ENCODE measurements at places on chromosomes 5 and 9. TPM values are rescaled to one million over a fixed set of nuclear protein-coding genes. Genes with fewer than 3 reads are reported as not detected.

DNA sequence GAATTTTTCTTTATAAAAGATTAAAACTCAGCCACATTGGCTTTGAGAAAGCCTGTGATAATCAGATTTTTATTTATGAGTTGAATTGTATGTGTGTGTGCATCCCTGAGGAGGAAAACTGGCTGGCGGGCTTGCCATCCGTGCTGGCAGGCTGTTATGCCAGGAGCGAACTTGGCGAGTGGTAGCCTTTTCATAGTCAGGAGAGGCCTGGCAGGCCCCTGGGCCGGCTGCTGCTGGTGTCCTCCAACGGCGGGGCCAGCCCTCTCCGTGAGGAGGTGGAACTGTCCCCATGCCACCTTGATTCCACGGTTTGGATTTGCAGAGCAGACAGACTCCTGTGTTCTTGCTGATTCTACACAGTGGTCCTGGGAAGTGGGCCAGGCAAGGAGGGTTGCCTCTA, 43.3 kb downstream of the ZNF618 start:
- H3K27me3 ChIP-seq, result no peaks in the 10 kb centered on the region
- no peaks in the 10 kb centered on the region for H3K36me3 ChIP-seq
- no peak for DNase-seq
- no peak overlapping the region for H3K4me3 ChIP-seq
- H3K27ac ChIP-seq, result no peak overlapping the region

DNA sequence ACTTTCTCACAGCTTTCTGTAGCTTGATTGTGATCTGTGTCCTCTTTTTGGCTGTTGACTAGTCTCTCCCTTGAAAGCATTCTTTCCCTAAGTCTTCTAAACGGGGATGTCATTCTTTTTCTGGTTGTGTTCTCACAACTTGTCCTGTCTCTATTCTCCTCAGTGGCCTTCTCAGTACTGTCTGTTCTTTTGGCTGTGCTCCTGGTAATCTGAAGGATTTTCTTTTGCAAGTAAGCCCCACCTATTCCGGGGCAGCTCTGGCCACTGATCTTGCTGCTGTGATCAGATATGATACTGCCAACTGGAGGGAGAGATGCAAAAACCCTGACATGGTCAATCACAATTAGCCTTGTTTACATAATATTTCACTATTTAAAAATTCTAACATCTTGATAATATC, 172.2 kb downstream of the CDC42SE2 start:
- no peak for DNase-seq
- no peak overlapping the region for H3K4me3 ChIP-seq
- no peaks in the 10 kb centered on the region for H3K27me3 ChIP-seq
- peaks cover 34% of the 10 kb centered on the region for H3K36me3 ChIP-seq
- H3K4me1 ChIP-seq, result no peaks in the 10 kb centered on the region

GRCh38 chr5:79806741-79807140, 117.1 kb downstream of the CMYA5 start:
- no peak overlapping the region for H3K27ac ChIP-seq
- H3K4me1 ChIP-seq, result no peaks in the 10 kb centered on the region
- DNase-seq, result no peak
- no peak overlapping the region for H3K4me3 ChIP-seq
- H3K36me3 ChIP-seq, result no peaks in the 10 kb centered on the region
- no peaks in the 10 kb centered on the region for H3K27me3 ChIP-seq

GRCh38 chr5:36252722-36253365, 11.1 kb upstream of the NADK2 start:
- no peak overlapping the region for H3K27ac ChIP-seq
- H3K27me3 ChIP-seq, result no peaks in the 10 kb centered on the region
- no peaks in the 10 kb centered on the region for H3K36me3 ChIP-seq
- peak; percentile 77 for DNase-seq
- H3K4me1 ChIP-seq, result no peaks in the 10 kb centered on the region

DNA sequence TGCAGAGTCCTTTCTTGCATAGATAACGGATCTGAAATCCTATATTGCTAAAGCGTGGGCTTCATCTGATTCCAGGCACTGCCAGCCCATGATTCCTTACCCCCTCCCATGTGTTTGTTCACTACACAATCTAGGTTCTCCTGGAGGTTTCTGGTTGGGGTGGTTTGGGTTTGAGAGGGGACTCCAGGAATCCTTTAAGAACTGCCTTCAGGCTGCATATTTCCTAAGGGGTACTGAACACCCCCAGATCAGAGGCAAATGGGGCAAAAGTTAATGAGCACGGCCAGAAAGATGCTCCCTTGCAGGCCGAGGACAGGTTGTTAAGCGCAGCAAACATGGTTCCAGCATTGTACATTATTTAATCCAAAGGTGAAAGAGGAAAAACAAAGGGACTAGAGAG, 9.9 kb downstream of the NR2F1 start:
- no peak for DNase-seq
- H3K4me1 ChIP-seq, result peaks cover 49% of the 10 kb centered on the region
- H3K27ac ChIP-seq, result peak overlapping the region; percentile 0
- no peaks in the 10 kb centered on the region for H3K27me3 ChIP-seq

DNA sequence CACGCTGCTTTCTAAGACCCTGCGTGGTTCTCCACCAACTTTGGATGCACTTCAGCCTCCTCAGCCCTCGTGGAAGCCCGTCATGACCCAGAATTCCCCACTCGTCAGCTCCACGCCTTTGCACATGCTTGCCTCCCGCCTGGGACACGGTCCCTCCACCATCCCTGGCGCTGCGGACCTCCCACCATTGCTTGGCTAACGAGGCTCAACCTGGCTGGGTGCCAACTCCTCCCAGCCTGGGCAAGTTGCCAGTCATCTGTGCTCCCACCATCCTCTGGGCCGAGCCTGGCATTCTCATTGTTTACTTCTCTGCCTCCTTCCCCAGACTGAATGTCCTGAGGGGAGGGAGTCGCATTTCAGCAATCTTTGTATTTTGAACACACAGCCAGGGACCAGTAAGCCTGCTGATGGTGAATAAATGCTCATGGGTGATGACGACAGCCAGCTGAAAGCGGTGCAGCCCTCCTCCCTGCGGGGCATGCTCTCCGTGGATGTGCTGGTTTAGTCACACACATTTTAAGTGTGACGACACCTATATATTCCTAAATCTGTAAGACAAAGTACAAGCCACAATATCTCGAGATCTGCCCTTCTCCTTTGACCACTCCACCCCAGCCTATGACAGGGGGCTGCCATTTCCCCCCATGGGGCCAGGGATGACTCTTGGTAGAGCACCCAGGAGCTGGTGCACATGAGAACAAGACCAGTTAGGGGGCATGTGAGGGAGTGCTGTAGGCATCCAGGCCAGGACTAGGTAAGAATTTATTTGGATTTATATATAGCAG, 37.6 kb downstream of the ANKRD33B start:
- no peaks in the 10 kb centered on the region for H3K36me3 ChIP-seq
- peak overlapping the region; percentile 30 for H3K4me3 ChIP-seq
- peaks cover 27% of the 10 kb centered on the region for H3K4me1 ChIP-seq
- peak; percentile 87 for DNase-seq

DNA sequence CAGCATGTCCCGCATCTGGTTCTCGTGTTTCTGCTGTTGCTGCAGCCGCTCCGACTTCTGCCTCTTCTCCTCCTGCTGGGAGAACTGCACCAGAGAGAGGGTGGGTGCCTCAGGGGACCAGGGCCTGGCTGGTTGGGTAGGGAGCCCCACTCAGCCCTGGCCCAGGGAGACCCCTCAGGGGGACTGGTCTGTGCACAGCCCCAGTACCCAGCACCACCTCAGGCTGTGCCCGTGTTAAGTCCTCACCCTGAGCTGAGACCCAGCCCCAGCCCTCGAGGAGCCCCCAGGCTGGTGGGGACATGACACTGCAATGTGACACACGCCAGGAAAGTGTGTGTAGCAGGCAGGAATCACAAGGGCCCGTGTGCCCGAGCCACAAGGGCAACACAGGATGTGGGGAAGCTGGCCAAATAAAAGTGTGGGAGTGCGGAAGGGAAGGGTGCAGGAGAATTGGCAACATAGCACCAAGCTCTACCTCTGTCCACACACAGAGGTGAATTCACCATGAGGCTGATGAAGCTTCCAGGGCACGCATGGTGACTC, 48.2 kb upstream of the FBXW11 start:
- H3K27me3 ChIP-seq, result no peaks in the 10 kb centered on the region
- H3K4me1 ChIP-seq, result peaks cover 11% of the 10 kb centered on the region
- H3K27ac ChIP-seq, result no peak overlapping the region
- peaks cover 13% of the 10 kb centered on the region for H3K36me3 ChIP-seq
- no peak for DNase-seq

- no peak for DNase-seq
- H3K4me1 ChIP-seq, result no peaks in the 10 kb centered on the region
- no peak overlapping the region for H3K4me3 ChIP-seq
- H3K27ac ChIP-seq, result no peak overlapping the region
- no peaks in the 10 kb centered on the region for H3K36me3 ChIP-seq
Observed at GRCh38 chr5:82659115-82659514, 381.0 kb upstream of the RPS23 start.

GRCh38 chr5:38636626-38637025, 80.2 kb upstream of the LIFR start:
- no peaks in the 10 kb centered on the region for H3K27me3 ChIP-seq
- no peaks in the 10 kb centered on the region for H3K4me1 ChIP-seq
- no peak for DNase-seq
- no peaks in the 10 kb centered on the region for H3K36me3 ChIP-seq
- no peak overlapping the region for H3K4me3 ChIP-seq
- no peak overlapping the region for H3K27ac ChIP-seq

Gene CDC20B
- 0.11 TPM for total RNA-seq

Gene FBP1
- not detected for total RNA-seq

Gene GABRA6
- total RNA-seq, result not detected

Measured in astrocyte (in vitro differentiated cells and primary cell).